Left renal pelvis (tissue), 4 donors: ENCODE measurements at places on chromosomes 3 and 15. TPM values are rescaled to one million over a fixed set of nuclear protein-coding genes. Genes with fewer than 3 reads are reported as not detected.

DNA sequence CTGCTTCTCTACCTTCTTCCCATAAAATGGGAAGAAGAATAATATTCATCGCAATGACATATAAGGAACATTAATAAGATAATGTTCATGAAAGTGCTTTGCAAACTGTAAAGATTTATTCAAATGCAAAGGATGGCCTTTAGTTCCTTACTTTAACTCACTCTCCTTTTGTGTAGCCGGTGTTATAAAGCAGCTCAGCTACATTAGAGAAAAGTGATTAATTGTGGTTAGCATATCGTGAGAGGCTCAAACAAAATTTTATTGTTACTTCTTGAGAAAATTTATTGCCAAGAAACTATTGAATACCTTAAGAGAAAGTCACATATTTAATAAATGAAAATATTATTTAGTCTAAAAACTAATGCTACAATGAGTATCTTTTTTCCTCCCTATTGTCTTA, 250.7 kb upstream of the NR2E3 start:
- no peak for DNase-seq

DNA sequence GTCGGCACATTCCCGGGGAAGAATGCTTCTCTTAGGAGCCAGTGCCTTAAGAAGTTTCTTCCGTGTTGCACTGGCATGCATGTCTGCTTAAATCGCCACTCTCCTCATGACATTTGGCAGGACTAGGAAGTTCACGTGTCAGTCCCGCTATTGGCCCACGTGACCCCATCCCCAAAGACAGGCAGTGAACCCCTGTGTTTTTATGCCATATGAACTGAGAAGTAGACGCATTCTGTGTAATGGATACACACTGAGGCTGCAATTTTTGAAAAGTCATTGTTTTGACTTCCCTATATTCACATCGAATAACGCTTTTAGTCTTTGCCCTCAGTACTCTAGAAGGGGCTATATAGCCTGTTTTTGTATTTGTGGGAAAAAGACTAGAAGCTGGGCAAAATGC, 125.6 kb upstream of the TBL1XR1 start:
- no peak for DNase-seq

- DNase-seq, result no peak
These were observed 3.6 kb downstream of the CXCR6 start for GRCh38 chr3:45946875-45947274.

- DNase-seq, result no peak
These were observed 47.6 kb downstream of the TXNRD3 start for GRCh38 chr3:126607214-126607908.

DNA sequence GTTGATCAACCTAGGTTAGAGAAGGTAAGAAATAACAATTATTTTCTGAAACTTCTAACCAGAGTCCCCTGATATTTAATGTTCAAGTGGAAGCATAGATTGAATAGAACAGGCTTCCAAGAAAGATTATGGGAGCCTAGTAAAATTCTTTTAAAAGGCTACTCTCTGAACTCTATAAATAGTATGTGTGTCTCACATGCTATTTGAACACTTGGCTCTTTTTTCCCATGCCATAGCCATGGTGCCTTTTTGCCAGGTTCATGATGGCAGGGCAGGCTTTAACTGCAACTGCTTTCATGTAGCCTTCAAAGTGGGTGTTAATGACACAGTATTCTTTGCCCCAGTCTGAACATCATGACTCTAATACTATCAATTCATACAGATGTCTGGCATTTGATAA, 22.9 kb upstream of the STRIT1 start:
- no peak for DNase-seq

- no peak for DNase-seq
These were observed 24.3 kb downstream of the LRRC2 start for GRCh38 chr3:46541835-46542234.

GRCh38 chr3:83065851-83066460, 1304.5 kb upstream of the GBE1 start:
- no peak for DNase-seq

- DNase-seq, result no peak
These were observed 21.8 kb downstream of the CTNNB1 start for GRCh38 chr3:41220906-41221677.

GRCh38 chr15:78749831-78750230, 61.4 kb downstream of the ADAMTS7 start:
- DNase-seq, result no peak

GRCh38 chr15:101175401-101175800, 76.4 kb downstream of the CHSY1 start:
- no peak for DNase-seq

- no peak for DNase-seq
These were observed 144.6 kb downstream of the VGLL4 start for GRCh38 chr3:11499144-11499543.

- DNase-seq, result no peak
These were observed 21.4 kb downstream of the IL20RB start for GRCh38 chr3:136979204-136979603.

- DNase-seq, result no peak
These were observed 509.1 kb downstream of the SHQ1 start for GRCh38 chr3:72338942-72339669.

GRCh38 chr3:175484666-175485065, 625.5 kb downstream of the NAALADL2 start:
- no peak for DNase-seq

GRCh38 chr15:85821545-85821944, 26.8 kb upstream of the KLHL25 start:
- DNase-seq, result no peak

DNA sequence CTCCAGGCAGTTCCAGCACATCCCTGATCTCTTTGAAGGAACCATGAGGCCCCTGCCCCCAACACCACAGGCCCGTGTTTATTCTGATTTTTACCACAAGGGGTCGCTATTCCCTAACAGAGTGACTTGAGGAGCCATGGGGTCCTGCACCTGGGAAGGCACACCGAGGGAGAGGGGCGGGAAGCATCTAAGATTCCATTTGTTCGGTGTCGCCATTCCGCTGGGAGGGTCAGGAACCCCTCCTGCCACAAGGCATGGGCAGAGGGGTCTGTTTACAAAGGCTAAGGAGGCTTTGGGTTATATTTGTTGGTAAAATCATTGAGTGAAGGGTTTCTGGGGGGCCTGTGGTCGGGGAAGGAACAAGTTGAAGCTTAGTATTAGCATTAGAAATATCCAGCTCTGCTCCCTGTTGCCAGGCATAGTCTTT, 77.1 kb downstream of the WDR76 start:
- no peak for DNase-seq

DNA sequence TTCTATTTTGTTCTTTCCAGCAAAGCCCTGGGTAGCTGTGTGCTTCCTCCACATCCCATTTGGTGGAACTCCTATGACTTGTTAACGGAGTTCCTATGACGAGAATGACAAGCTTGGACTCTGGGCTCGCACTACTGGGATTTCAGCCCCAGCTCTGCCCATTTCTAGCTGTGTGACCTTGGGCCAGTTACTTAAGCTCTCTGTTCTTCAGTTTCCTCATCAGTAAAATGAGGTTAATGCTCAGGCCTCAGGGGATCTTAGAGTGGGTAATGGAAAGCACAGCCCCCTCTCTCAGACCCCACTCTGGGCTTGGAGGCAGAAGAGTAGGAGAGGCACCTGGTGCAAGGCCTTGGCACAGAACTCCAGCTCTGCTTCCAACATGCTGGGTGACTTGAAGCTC, 123.1 kb downstream of the SMAD6 start:
- DNase-seq, result no peak

- no peak for DNase-seq
These were observed 34.5 kb downstream of the ICE2 start for GRCh38 chr15:60444289-60444912.

DNA sequence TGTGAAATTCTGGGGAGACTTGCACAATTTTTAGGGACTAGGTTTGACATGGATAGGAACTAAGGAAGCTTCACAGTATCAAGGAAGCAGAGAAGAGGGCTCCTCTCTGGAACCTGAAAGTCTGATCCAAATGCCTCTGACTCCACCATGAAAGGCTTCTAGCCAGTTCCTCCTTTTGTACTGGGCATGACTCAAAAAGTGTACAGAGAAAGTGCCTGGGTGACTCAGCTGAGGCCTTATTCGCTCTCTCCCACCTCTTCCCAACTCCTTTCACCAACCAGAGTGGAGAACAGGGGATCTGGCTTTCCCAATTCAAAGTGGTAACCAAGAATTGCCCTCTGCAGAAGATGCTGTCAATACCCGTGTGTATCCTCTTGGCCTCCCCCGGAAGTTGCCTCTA, 342.9 kb upstream of the PROK2 start:
- no peak for DNase-seq

DNA sequence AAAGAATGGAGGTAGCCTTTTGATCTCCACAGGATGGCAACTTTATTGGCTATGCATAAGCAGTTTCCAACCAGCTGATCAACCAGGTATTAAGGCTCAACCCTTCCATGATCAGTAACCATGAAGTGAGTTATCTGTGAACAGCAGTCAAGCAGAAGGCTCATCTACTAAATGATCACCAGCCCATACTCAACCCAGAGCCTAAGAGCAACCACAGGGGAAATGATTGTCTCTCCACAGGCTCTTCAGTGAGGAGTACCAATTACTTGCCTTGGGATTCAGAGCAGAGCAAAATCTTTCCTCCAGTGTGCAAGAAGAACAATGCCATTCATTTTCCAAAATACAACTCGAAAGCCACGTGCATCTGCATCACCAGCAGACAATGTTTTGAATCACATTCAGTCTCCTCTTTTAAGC, 754.8 kb downstream of the ROBO1 start:
- DNase-seq, result no peak

GRCh38 chr15:25435474-25436243, 3.2 kb downstream of the UBE3A start:
- no peak for DNase-seq

DNA sequence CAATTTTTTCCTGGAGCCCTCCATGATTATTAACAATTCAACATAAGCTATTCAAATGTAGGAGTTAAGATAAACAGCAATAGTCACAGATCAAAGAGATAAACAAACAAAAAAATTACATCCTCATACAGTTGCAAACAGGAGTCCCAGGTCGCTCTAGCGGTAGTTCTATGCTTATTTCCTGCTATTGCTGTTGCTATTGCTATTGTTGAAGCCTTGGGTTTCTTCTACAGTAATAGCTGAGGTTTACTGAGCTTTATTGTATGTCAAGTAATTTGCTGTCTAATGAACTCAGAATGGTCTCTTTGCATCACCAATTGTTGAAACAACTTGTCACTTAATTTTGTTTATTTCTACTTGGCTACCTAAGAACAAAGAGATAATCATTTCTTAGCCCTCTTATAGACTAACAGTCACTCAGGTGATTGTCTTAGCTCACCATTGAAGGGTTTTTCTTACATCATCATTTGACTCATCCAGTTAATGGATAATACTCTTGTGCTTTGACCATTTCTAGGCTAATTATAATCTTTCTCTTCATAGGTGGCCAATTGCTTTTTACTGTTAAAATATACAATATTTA, 654.6 kb downstream of the MECOM start:
- DNase-seq, result no peak

- DNase-seq, result no peak
These were observed 7.0 kb downstream of the MFGE8 start for GRCh38 chr15:88906130-88906529.

- DNase-seq, result no peak
These were observed 53.8 kb downstream of the ATP8B4 start for GRCh38 chr15:50065279-50065678.

- DNase-seq, result no peak
These were observed 31.1 kb downstream of the CYP19A1 start for GRCh38 chr15:51307325-51307724.

GRCh38 chr3:21599890-21600289, 151.1 kb downstream of the ZNF385D start:
- DNase-seq, result no peak

DNA sequence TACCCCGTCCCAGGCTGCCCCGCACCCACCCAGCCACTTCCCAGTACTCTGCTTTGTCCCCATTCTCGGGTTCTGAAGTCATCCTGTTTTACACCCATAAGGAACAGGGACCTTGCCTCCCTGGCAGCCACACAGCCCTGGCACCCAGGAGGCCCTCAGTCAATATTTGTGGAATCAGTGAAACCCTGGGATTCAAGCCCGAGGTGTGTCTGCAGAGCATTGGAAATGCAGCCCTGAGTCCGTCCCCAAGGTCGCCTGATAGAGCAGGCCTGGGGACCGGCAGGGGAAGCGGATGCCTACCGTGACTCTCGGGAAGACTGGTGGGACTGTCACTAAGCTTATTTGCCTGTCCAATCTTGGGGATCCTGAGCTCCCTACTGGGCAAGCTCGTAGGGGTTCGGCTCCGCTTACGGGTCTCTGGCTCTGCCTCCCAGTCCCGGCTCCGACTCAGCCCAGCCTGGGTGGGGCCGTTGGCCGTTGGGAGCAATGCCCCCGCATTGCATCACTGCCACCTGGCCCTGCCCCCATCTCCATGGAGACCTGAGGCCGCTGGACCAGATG, 64.4 kb upstream of the TAMM41 start:
- DNase-seq, result no peak

ST3GAL6 gene
- 15.5 TPM for polyA plus RNA-seq

GADL1 gene
- polyA plus RNA-seq, result 0.60 TPM

ABHD17C gene
- 6.8 TPM for polyA plus RNA-seq

IGF2BP2 gene
- 89.7 TPM for polyA plus RNA-seq

THBS1 gene
- polyA plus RNA-seq, result 176 TPM

TM6SF1 gene
- polyA plus RNA-seq, result 2.0 TPM

PLAAT1 gene
- polyA plus RNA-seq, result 3.5 TPM

PLXNA1 gene
- polyA plus RNA-seq, result 27.9 TPM

IQCF5 gene
- polyA plus RNA-seq, result not detected

SATB1 gene
- 25.6 TPM for polyA plus RNA-seq

HCLS1 gene
- polyA plus RNA-seq, result 7.6 TPM

GHRL gene
- 3.0 TPM for polyA plus RNA-seq

NR2E3 gene
- polyA plus RNA-seq, result 0.40 TPM
